Activated T-cell treated with anti-CD3 and anti-CD28 coated beads, Interleukin-2, amount 50 U/mL, for 72 hours (primary cell): ENCODE measurements at places on chromosomes 2 and 18. TPM values are rescaled to one million over a fixed set of nuclear protein-coding genes. Genes with fewer than 3 reads are reported as not detected.
A peak's percentile ranks its signal among the peaks of the same experiment; 100 is the strongest.

The PTPN4 gene
- 46.5 TPM for total RNA-seq

The DOCK10 gene
- 199 TPM for total RNA-seq

The SCN9A gene
- total RNA-seq: 0.38 TPM

The TRPM8 gene
- total RNA-seq: not detected

GRCh38 chr2:65130664-65131175 lies 814 bp upstream of the RAB1A start:
- H3K4me1 ChIP-seq: peaks cover 39% of the 10 kb centered on the region

GRCh38 chr18:44520981-44521667 lies 159.6 kb upstream of the SETBP1 start:
- H3K27ac ChIP-seq: no peak overlapping the region
- H3K4me1 ChIP-seq: no peaks in the 10 kb centered on the region
- no peak for DNase-seq
- no peaks in the 10 kb centered on the region for H3K27me3 ChIP-seq
- no peak overlapping the region for H3K4me3 ChIP-seq

- H3K27ac ChIP-seq: peak overlapping the region; percentile 43
- H3K27me3 ChIP-seq: no peaks in the 10 kb centered on the region
- peaks cover 17% of the 10 kb centered on the region for H3K36me3 ChIP-seq
- DNase-seq: no peak
Measured at GRCh38 chr2:112081262-112081661, 26.2 kb downstream of the TMEM87B start.

- H3K4me1 ChIP-seq: no peaks in the 10 kb centered on the region
- no peak for DNase-seq
- no peaks in the 10 kb centered on the region for H3K27me3 ChIP-seq
- no peaks in the 10 kb centered on the region for H3K36me3 ChIP-seq
Measured at GRCh38 chr18:39701055-39701783, 2135.6 kb upstream of the CELF4 start.

The FIGN gene
- total RNA-seq: not detected

GRCh38 chr2:149307014-149307413 lies 23.4 kb upstream of the LYPD6 start:
- no peak overlapping the region for H3K27ac ChIP-seq
- DNase-seq: no peak
- no peaks in the 10 kb centered on the region for H3K36me3 ChIP-seq
- no peaks in the 10 kb centered on the region for H3K4me1 ChIP-seq
- no peak overlapping the region for H3K4me3 ChIP-seq
- H3K27me3 ChIP-seq: peaks cover 11% of the 10 kb centered on the region

DNA sequence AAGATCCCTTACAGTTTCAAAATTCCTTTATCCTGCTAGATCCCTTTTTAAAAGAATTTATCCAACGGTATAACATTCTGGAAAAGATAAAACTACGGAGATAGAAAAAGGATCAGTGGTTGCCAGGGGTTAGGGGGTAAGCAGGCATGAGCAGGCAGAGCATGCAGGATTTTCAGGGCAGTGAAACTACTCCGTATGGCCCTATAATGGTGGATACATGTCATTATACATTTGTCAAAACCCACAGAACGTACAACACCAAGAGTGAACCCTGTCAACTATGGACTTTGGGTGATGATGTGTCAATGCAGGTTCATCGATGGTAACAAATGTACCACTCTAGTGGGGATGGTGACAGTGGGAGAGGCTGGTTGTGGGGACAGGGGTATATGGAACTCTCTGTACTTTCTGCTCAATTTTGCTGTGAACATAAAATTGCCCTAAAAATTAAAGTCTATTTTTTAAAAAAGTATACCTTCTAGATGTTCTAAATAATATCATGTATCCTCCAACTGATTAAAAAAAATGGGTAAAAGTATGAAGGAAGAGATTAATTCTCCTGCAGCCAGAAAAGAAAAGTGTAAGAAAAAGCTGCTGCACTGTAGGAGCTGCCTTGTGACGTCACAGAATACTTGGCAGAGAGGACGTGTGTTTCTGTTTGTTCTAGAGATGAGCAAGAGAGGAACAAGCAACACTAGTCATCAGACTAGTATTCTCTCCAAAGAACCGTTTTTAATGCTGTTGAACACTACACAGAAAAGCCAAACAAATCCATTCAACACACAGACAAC lies 23.6 kb downstream of the ANKRD44 start:
- peak; percentile 64 for DNase-seq
- peaks cover 12% of the 10 kb centered on the region for H3K36me3 ChIP-seq
- no peaks in the 10 kb centered on the region for H3K27me3 ChIP-seq
- H3K27ac ChIP-seq: peak overlapping the region; percentile 99
- H3K4me1 ChIP-seq: peaks cover 82% of the 10 kb centered on the region
- H3K4me3 ChIP-seq: peak overlapping the region; percentile 91

The MRPL30 gene
- 41.8 TPM for total RNA-seq

GRCh38 chr18:57930476-57930875 lies 113.5 kb upstream of the NEDD4L start:
- no peak overlapping the region for H3K4me3 ChIP-seq
- no peaks in the 10 kb centered on the region for H3K27me3 ChIP-seq
- no peaks in the 10 kb centered on the region for H3K4me1 ChIP-seq
- DNase-seq: no peak
- no peak overlapping the region for H3K27ac ChIP-seq
- no peaks in the 10 kb centered on the region for H3K36me3 ChIP-seq

DNA sequence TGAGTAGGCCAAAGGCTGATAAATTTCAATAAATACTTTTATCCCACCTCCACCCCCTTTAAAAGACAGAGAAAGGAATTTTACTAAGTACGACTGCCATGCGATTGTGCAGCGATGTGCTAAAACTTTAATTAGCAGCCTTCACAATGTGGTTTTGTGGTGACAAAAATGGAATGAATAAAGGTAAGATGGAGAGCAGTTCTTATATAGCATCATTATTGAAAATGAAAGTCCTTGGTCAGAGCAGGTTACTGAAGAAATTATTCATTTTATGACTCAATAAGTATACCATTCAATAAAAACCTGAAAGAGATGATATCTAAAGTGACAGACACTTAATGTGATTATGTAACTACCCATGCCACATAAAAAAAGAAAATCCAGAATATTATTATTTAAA lies 33.2 kb upstream of the MTIF2 start:
- no peak overlapping the region for H3K27ac ChIP-seq
- DNase-seq: no peak

DNA sequence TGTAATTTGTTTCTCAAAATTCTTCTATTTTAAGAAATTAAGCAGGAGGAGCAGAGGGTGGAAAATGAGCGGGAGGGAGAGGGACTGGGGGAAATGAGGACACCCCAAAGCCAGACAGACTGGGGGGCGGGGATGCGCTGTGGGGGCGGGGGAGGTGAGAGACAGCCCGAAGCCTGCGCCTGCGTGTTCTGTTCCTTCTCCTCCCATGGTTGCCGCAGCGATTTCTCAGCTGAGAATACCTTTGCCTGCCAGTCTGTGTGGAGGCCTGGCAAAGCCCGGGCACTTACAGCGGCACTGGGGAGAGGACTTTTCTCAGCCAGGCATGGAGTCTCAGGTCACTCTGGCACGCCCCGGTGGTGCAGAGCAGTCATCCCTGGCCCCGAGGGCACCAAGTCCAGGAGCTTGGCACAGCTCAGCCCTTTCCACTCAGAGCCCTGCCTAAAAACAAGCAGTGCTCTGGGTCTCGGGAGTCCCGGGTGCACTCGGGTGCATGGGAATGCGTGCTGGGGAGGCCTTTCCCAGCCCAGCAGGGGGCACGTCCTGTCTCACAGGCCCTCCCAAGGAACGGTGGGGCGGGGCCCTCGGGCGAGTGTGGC lies 289.3 kb upstream of the HS6ST1 start:
- peaks cover 6% of the 10 kb centered on the region for H3K27me3 ChIP-seq
- H3K4me1 ChIP-seq: no peaks in the 10 kb centered on the region
- H3K36me3 ChIP-seq: no peaks in the 10 kb centered on the region
- H3K27ac ChIP-seq: no peak overlapping the region
- DNase-seq: no peak
- no peak overlapping the region for H3K4me3 ChIP-seq

DNA sequence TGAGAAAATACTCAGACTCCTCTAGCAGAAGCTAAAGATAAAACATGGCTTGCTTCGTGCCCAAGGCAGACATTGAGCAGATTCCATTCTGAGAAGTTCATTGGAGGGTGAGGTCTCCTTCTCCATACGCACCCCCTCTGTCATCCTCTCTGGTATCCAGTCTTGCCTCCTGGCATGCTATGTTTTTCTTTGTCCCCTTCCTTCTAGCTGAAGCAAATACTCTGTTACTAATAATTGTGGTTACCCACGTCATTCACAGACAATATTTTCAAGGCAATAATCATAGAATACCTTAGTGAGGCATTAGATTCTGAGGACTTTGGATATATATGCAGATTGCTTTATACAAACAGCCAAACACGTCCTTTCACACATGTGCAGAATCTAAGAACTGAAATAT lies 66.2 kb upstream of the KLF7 start:
- no peaks in the 10 kb centered on the region for H3K27me3 ChIP-seq
- DNase-seq: no peak

DNA sequence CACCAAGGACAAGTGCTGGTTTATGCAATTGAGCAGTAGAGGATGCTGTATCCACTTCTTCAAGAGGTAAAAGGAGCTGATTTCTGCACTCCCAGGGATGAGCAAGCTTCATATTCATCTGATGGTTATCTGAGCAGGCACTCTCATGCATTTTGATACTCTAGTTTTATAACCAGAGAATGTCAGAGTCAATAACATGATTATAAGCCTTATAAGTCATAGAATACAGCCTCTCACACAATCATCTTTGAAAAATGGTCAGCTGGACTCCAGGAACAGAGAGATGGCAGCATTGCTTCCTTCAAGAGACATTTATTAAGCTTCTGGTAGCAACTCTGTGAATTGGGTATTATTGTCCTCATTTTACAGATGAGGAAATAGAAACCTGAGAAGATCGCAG lies 167.1 kb downstream of the SLC8A1 start:
- H3K27me3 ChIP-seq: no peaks in the 10 kb centered on the region
- peaks cover under 1% of the 10 kb centered on the region for H3K4me1 ChIP-seq
- no peak overlapping the region for H3K27ac ChIP-seq
- no peaks in the 10 kb centered on the region for H3K36me3 ChIP-seq

The ABCA12 gene
- not detected for total RNA-seq

GRCh38 chr2:157155992-157156391 lies 101.5 kb upstream of the GALNT5 start:
- H3K27me3 ChIP-seq: no peaks in the 10 kb centered on the region
- DNase-seq: no peak
- no peak overlapping the region for H3K27ac ChIP-seq

DNA sequence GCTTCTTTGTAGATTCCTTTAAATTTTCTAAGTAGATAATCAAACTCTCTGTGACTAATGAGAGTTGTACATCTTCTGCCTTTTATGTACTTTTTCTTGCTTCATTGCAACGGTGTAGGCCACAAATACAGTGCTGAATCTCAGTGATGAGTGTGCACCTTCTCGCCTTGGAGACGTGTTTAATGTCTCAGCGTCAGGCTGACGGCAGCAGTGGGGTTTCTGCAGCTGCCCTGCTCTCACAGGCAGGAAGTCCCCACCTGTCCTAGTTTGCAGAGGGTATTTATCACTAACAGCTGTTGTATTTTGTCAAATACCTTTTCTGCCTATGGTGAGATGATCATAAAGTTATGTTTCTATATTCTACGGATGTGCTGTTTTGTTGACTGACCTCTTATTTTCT lies 13.3 kb downstream of the AGXT start:
- H3K27me3 ChIP-seq: no peaks in the 10 kb centered on the region
- no peaks in the 10 kb centered on the region for H3K36me3 ChIP-seq
- H3K4me1 ChIP-seq: no peaks in the 10 kb centered on the region
- H3K27ac ChIP-seq: no peak overlapping the region
- peak; percentile 16 for DNase-seq
- H3K4me3 ChIP-seq: no peak overlapping the region
